NCI-H2081 treated with DMSO at 0.1 percent for 48 hours (cell line): ENCODE measurements at places on chromosomes 1 and 21.

GRCh38 chr1:206883876-206884275 is 13.4 kb upstream of the IL24 start:
- no peak for DNase-seq

DNA sequence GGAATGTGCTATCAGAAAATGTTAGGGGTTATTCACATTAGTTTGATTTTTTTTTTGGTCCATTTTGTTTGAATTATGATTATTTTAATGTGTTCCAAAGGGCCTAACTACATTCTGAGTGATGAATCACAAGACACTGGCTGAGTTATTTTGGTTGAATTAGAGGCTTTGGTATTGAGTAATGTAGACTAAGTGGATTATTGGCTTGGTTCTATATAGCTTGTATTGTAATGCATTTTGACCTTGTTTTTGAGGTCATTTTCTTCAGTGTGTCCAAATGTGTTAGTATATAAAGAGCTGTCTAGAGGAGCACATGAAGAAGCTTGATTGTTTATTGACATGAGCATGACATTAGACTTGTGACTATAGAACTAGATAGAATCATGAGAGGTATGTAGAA is 3.4 kb downstream of the ZNF326 start:
- DNase-seq: no peak

DNA sequence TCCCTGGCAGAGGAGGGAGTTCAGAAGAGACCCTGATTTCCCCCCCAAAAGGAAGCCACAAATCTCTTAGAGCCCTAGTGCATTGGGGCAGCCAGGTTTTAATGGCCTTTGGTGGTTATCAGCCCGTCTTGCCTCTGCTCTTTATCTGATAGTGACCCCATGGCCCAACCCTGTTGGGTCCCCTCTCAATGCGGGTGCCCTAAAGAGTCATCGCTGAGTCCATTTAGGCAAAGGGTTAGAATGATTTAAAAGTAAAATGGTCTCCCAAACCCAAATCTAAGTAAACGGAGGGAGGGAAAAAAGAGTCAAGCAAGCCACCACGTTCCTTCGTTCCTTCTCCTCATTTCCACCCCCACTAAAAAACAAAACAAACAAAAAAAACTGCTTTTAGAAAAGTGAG is 164.0 kb downstream of the RUNX1 start:
- DNase-seq: no peak

DNA sequence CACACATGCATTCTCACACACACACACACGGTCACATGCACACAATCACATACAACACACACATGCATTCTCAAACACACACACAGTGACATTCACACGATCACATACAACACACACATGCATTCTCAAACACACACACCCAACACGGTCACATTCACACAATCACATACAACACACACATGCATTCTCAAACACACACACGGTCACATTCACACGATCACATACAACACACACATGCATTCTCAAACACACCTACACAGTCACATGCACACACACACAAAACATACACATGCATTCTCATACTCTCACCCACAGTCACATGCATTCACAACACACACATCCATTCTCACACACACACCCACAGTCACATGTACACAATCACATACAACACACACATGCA is 135.0 kb downstream of the CASZ1 start:
- no peak for DNase-seq

DNA sequence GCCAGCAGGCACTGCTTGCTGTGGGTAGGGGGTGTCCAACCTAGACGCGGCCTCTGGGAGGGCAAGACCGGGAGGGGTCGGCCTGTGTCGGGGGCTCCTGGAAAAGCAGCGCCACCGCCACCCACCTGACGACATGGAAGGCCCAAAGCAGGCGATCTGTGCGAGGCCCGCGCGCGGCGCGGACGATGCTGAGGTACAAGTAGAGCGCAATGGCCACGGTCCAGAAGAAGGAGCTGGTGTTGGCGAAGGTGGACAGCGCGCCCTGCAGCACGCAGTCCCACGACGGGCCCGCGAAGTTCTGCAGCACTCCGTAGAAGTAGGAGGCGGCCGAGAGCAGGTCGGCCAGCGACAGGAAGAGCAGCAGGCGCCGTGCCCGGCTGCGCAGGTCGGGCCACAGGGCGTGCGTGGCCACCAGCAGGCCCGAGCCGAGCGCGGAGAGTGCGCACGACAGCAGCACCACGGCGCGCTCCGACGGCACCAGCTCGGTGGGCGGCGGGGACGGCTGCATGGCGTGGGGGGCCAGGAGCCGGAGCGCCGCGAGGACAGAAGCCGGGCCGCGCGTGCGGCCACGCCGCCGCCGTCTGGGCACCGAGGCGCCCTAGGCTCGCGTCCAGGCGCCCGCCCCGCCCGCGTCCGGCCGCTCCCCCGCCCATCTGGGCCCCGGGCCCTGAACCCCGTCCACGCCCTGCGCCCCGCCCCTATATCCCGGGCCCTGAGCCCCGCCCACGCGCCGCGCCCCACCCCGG is at the start of gene GPR157:
TSS of gene GPR157 (minus strand) at position 583 of the 746 bp plus-strand sequence. CDS start at position 508, 75 bp downstream.
- no peak for DNase-seq

DNA sequence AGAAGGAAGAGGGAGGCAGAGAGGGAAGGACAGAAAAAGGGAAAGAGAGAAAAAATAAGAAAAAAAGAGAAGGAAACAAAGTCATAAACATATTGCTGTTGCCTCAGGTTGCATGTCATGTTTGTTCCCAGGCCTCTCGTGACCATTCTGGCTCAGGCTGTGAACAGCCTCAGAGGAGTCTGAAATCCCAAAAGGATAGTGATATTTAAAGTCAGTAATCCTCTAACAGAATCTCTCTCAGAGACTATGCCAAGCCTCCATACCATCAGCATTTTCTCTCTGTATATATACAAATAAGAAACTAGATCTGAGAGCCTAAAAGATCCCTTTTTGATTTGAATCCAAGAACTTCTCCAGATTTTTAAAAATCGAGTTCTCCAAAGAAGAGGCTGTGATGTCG is 35.2 kb downstream of the GORAB start:
- DNase-seq: no peak
